AG09309 (cell line): ENCODE measurements at places on chromosomes 4 and X.
A peak's percentile ranks its signal among the peaks of the same experiment; 100 is the strongest.

DNA sequence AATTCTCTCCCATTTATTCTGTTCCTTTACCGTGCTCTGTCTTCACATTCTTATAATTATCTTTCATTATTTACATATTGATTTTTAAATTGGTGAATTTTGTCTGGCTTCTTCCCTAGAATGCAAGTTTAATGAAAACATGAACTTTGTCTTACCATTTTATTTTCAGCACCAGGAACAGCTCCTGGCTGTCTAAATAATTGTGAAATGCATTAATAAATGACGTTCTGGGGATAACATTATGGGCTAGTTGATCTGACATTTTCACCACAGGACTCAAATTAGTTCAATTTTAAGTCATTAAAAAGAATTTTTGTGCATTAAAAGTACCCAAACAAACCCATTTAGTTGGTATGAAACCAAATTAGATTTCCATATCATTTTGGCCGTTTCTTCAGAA, 97.5 kb downstream of the KCTD8 start:
- no peak for DNase-seq

- DNase-seq, result no peak
Measured at GRCh38 chr4:99821918-99822503, 5.4 kb downstream of the DAPP1 start.

- no peak for DNase-seq
Measured at GRCh38 chrX:106874075-106874474, 29.1 kb downstream of the RIPPLY1 start.

DNA sequence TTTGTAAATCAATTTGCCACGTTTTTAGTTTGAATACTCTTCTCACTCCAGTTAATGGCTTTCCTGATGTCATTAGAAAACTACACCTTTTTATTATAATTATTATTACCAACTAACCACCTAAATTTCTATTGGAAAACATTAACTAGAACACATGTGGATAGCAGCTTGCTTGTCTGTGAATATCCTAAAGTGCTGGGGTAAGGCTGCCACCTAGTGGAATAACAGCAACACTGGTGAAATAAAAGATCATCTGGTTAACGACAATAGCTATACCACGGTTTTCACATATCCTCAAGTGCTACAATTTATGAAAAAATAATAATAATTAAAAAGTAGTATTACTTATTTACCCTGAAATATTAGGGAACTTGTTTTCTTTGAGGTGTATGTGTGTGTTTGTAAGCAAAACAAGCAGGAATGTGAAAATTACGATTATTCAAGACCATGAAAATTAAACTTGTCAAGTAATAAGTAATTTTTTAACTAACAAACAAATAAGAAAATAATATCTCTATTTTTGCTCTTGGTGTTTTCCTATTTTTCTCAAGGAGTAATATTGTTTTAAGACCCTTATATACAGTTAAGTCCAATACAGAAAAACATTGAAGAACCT, 130.1 kb upstream of the TECRL start:
- DNase-seq, result peak; percentile 25

DNA sequence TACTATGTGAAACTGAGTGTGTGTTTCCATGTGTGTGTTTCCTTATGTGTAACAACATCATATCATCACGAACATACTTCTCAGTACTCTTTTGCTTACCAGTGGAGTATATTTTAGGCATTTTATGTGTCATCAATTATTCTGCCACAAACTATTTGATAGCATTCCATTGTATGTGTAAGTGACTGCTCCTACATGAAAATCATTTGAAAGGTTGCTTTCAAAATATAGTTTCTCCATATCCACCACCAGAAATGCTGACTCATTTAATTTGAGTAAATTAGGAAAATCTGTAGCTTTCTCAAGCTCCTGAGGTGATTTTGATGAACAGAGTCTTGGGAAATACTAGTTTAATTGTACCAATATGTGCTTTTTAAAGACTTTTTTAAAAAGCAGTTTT, 376.2 kb downstream of the PCDH18 start:
- peak; percentile 91 for DNase-seq

DNA sequence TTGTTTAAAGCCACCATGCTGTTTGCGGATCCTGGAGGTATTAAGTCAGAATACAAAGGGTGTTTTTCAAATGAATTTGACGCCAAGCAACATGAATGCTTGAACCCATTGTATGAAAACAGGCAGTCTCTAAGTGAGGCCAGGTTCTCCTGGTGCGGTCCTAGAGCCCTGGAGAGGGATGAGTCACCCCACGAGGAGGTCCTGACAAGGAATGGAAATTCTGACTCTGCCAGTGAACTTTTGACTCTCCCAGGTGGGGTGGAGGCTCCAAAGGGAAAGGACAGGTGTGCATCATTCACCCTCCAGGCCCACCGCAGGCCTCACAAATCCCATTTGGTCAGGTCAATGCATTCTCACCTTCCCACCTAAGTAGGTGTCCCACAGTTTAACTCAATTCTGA, 1.5 kb downstream of the TRIM2 start:
- DNase-seq, result no peak

DNA sequence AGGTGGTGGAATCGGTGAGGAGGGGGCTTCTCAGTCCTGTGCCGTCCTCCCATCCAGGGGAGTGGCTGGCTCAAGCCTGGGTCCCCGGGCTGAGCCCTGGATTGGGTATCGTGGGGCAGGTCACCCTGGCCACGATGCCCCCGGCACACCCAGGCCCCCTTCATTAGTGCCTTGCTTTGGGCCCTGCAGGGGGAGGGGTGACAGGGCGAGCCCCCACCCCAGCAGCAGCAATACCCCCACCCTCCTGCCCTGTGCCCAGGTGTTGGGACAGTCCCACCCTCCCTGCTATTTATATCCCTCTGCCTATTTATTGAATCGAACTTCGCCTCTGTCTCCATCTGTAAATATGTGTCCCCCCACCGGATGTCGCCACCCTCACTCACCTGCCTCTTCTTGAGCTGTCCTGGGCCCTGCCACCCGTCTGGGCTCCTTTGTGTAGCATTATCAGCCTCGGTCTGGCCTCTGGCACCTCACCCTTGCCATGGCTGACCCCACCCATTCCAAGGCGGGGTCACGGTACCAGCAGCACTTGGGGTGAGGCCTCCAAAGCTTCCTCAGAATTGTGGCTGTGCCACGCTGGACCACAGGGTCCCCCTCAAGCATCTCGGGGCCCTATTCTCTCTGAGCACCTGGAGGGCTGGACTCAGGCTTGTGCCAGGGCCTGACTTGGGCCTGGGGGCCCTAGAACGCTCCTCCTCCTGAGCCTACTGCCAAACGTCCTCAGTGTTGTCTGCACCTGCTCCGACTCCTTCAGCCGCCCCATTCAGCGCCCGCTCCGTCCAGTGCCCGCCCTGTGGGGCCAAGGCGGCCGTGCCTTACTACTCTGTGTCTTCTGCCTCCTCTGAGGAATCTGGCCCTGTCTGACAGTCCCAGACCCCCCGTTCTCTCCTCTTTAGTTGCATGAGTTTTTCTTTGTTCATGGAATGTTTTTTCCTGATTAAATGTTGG, 6.1 kb downstream of the LAGE3 start:
- no peak for DNase-seq
